ENCODE measurements at places on chromosomes 12 and 14. TPM values are rescaled to one million over a fixed set of nuclear protein-coding genes. Genes with fewer than 3 reads are reported as not detected.
A peak's percentile ranks its signal among the peaks of the same experiment; 100 is the strongest.

SLC10A1 gene
- total RNA-seq = not detected

DNA sequence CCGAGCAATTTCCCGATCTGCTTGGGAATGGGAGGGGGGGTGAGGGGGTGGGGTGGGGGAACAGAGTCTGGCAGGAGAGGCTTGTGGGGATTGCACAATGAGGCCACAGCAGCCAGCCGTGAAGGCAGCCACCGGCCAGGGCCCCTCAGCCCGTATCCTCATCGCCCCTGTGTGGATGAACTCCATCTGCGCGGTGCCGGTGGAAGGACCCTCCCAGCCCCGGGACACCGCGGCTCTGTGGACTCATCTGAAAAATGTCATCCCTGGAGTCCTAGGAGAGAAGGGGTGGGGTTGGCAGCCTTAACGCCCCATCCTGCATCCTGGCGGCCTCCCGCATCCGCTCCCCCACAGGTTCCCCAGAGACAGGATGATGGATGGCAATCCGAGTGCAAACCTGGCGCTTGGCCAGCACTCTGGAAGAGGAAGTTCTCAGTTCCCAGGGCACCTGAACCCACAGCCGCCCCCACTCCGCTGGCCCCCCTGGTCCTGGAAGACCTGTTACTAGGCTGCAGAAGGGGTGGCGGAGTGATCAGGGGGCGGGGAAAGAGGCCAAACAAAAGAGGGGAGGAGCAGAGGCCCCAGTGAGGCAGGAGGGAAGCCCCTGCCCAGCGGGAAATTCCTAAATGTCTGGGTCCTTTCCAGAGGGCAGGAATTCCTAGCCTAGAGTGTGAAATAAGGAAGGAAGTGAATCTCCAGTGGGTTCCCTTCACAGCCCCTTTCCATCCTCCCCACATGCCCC, 1.2 kb upstream of the TNFAIP2 start:
- peaks cover 56% of the 10 kb centered on the region for H3K4me1 ChIP-seq
- peak overlapping the region; percentile 87 for H3K27ac ChIP-seq
- H3K4me3 ChIP-seq = no peak overlapping the region
- DNase-seq = no peak

USP15 gene
- 108 TPM for total RNA-seq

- DNase-seq = no peak
- no peak overlapping the region for H3K4me3 ChIP-seq
- no peaks in the 10 kb centered on the region for H3K4me1 ChIP-seq
- H3K36me3 ChIP-seq = no peaks in the 10 kb centered on the region
These were observed 22.7 kb downstream of the SNRPF start for GRCh38 chr12:95881331-95881955.

DNA sequence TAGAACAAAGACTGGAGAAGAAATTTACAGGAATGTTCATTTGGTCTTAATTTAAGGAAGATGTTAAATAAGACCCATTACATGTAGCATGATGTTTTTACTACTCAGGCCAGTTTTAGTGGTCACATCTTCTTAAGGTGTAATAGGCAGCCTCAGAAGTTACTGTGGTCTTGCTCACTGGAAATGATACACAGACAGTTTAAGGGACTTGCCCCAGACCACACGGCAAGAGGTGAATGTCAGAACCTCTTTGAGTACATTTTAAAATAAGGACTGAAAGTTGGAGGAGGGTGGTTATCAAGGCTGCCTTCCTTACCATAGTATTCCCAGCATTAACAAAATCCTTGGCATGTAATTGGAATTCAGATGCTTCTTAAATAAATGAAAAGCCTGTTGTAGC, 37.9 kb downstream of the LRRK2 start:
- H3K36me3 ChIP-seq = no peaks in the 10 kb centered on the region
- no peak overlapping the region for H3K27ac ChIP-seq
- DNase-seq = no peak
- no peaks in the 10 kb centered on the region for H3K27me3 ChIP-seq
- H3K4me3 ChIP-seq = no peak overlapping the region
- no peaks in the 10 kb centered on the region for H3K4me1 ChIP-seq

DNA sequence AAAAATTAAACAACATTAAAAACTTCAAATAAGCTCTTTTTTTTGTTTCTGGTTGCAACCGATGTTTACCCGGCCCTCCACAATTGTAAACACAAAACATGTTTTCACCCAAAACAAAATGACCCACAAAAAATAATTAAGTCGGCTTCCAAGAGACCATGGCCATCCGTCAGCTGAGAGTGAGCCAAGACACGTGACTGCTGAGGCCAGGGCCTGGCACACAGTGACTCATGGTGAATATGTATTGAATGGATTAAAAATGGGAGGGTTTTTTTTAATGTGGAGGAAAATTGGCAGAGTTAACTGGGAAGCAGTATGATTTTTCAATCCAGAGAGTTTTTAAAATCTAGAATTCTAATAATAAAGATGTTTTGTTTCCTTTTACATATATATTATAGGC, 13.8 kb upstream of the CPNE8 start:
- H3K4me1 ChIP-seq = no peaks in the 10 kb centered on the region
- DNase-seq = no peak
- no peaks in the 10 kb centered on the region for H3K36me3 ChIP-seq
- no peak overlapping the region for H3K27ac ChIP-seq
- no peak overlapping the region for H3K4me3 ChIP-seq
